ENCODE measurements at places on chromosomes 1 and 21.

DNA sequence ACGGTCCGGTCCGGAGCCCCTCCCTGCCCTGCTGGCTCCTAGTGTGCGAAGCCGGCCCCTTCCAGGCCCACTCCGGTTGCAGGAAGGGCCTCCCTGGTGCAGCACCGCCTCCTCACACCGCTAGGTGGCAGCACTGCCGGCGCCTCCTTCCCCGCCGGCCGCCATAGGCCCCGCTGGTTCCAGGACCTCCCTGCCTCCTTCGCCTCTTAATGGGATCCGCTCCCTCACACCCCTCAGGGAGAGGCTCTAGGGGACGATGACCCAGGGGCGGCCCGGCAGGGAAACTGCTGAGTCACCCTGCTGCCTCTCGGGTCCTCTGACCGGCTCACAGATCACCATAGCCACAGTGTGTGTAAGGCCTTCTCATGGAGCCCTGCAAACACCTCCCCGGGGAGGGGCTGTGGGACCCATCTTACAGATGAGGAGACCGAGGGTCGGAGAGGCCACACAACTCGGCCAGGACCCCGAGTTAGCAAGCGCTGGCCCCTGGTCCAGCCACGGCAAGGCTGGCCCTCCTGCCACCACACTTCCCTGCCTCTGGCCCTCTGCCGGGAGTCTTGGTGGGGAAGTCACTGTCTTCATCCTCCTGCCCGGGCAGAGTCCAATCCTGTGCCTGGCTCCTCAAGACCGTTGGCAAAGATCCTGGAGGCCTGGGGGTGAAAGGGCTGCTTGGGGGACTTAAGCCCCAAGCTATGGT lies 1.6 kb upstream of the AJAP1 start:
- no peak for DNase-seq

DNA sequence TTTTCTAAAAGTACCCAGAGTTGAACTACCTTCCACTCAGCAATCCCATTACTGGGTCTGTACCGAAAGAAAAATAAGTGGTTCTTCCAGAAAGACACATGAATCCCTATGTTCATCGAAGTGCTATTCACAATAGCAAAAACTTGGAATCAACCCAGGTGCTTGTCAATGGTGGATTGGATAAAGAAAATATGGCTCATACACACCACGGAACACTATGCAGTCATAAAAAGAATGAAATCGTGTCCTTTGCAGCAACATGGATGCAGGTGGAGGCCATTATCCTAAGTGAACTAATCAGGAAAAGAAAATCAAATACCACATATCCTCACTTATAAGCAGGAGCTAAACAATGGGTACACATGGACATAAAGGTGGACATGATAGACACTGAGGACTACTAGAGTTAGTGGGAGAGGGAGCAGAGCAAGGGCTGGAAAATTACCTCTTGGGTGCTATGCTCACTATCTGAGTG lies 32.9 kb upstream of the JUN start:
- DNase-seq: no peak

GRCh38 chr1:43890815-43891214 lies 42.8 kb upstream of the ARTN start:
- DNase-seq: no peak

DNA sequence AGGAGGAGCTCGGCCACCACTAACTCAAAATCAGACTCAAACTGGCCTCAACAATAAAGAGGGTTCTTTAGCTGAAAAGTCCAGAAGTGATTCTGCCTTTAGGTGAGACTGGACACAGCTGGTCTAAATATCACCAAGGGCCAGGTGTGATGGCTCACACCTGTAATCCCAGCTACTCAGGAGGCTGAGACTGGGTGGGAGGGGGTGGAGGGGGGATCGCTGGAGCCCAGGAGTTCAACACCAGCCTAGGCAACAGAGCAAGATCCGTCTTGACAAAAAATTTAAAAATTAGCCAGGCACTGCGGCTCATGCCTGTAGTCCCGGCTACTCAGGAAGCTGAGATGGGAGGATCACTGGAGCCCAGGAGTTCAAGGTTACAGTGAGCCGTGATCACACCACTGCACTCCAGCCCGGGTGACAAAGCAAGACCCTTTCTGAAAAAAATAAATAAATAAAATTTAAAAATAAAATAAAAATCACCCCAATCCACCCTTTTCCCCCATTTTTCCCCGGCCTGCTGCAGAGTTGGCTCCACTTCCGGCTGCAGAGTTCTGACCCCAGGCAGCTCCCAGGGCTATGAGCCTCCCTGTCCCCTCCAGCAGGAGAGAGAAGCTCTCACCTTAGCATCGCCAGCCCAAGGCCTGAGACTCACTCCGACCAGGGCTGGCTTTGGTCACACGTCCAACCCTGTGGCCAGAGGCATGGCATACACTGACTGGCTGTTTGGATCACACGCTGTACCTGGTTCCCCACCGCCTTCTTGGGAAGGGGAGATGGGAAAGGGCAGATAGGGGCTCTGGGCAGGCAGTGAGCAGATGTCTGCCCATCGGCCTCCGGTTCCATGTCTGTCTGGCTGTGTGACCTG lies 87.3 kb upstream of the IFFO2 start:
- DNase-seq: no peak

- DNase-seq: no peak
These were observed 17.3 kb downstream of the LAMC1 start for GRCh38 chr1:183040547-183040971.

GRCh38 chr1:58773406-58773840 lies 10.4 kb downstream of the JUN start:
- no peak for DNase-seq

GRCh38 chr1:116420417-116421200 lies 47.6 kb downstream of the ATP1A1 start:
- no peak for DNase-seq

GRCh38 chr1:41777695-41778094 lies 141.0 kb downstream of the HIVEP3 start:
- no peak for DNase-seq

- no peak for DNase-seq
These were observed 138.2 kb downstream of the ZNF326 start for GRCh38 chr1:90133133-90133532.

- no peak for DNase-seq
These were observed 308.8 kb downstream of the KIF26B start for GRCh38 chr1:245463392-245464165.

DNA sequence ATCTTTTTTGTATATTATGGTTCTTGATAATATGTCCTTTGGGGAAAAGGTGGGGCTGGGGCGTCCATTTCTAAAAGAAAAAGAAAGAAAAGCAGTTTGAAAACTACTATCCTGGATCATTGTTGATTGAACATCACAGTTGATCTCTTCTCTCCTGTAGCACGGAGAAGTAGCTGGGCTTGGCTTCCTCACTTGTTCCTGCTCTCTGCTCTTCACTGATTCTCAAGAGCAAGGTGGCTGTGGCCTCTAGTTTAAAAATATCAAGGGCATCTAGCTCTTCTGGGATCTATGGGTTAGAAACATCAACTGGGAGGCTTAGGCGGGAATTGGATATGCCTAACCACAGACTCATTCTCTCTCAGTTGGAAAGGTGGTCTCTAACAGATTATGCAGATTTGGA lies 38.1 kb upstream of the EPHA8 start:
- no peak for DNase-seq

- no peak for DNase-seq
These were observed 11.7 kb upstream of the C2CD2 start for GRCh38 chr21:41965461-41966013.

DNA sequence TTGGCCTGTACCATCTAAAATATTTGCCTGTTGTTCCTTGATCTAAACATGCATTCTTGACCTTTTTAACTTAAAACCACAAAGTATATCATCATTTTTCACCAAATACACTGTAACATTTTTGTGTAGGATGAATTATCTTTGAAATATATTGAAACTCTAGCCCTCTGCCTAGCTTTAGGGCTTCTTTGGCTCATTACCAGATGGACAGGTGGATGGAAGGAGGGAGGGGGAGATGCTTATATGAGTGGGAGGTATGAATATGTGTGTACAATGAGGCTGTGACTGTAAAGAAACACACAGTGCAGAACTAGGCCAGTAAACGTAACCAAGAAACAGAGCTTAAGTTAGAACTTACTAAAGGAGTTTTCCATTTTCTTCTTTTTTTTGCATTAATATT lies 118.5 kb downstream of the ESRRG start:
- no peak for DNase-seq

GRCh38 chr1:10980094-10980577 lies 32.3 kb upstream of the TARDBP start:
- DNase-seq: peak; percentile 74

- DNase-seq: peak; percentile 60
These were observed 18.2 kb upstream of the RC3H1 start for GRCh38 chr1:174040387-174040786.

DNA sequence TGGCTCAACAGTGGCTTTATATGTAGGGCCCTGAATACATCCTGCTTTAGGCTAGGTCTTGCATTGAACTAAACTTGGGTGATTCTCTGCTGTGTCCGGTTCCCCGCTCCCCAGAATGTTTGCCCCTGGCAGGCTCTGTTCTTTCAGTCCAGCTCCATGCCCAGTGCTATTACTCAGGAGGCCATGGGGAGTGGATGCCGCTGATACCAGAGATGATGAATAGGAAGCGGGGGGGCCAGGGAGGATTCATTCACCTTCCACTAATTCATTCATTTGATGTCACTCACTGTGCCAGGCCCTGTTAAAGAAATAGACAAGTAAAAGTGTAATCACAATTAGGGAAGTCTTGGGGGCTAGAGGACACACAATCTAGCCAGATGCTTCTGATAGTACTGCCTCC lies 83.8 kb downstream of the TMEM53 start:
- no peak for DNase-seq

DNA sequence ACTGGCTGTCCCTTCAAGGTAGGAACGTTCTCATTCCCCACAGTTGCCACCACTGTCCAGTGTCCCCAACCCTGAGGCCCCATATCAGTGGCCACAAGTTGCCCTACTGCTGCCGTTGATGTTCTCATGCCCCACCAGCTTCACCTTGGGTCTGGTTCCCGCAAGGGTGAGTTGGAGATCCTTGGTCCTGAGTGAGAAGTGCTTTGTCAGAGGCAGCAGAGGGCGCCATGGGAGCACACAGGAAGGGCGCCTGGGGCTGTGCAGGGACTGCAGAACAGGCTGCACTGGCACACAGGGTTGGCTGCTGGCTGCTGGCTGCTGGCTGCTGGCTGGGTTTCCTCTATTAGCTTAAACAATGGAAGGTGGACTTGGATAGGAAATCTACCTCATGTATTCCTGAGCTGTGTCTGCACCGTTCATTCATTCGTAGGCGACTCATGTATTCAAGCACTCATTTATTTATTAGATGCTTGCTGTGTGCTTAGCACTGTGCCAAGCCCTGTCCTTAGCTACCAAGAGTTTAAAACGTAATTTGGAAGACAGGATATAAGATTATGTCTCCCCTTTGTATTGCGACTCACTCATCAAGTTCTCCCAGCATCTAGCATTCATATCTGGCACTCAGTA lies 2.1 kb upstream of the S100A9 start:
- DNase-seq: peak; percentile 5

- no peak for DNase-seq
These were observed 451.7 kb downstream of the SIPA1L2 start for GRCh38 chr1:232178191-232178590.

DNA sequence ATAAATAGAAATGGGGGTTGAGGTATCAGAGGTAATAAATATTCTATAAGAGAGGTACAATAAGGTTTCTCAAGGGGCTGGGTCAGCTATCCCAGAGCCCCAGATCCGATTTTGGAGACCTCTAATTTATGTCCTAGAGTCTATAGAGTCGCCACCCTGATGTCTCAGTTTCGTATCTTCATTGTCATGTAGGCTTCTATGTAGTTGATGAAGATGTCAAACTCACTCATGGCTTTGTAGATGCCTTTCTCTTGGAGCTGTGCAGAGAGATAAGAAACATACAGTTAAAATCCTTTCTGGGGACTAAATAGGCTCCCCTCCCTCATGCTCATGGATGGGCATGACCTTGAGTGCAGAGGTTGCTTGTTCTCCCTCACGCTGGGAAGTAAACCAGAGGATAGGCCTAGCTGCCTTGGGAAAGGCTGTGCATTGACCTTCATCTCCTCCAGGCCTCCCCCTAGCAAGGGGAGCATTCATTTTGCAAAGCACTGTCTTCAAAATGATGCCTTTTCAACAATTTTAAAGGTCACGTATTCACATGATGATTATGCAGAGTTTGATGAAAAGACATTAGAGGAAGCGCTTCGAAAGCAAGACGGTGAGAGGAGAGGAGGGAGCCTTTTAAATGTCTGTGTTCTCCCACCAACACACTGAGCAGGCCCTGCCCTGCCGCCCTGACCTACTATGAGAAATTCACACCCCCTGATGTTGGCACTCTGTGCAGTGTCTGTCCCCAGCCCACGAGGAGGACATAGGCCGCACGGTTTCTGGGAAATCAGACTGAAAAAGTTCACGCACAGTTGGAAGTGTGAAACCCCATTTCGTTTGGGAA lies 1.9 kb upstream of the IL19 start:
- no peak for DNase-seq

GRCh38 chr1:79903321-79903720 lies 896.8 kb upstream of the ADGRL4 start:
- DNase-seq: no peak

GRCh38 chr21:44551340-44551961 lies at the start of gene KRTAP10-2:
Gene KRTAP10-2 (minus strand): TSS chr21:44551505. CDS start chr21:44551458, 47 bp downstream.
- DNase-seq: no peak

DNA sequence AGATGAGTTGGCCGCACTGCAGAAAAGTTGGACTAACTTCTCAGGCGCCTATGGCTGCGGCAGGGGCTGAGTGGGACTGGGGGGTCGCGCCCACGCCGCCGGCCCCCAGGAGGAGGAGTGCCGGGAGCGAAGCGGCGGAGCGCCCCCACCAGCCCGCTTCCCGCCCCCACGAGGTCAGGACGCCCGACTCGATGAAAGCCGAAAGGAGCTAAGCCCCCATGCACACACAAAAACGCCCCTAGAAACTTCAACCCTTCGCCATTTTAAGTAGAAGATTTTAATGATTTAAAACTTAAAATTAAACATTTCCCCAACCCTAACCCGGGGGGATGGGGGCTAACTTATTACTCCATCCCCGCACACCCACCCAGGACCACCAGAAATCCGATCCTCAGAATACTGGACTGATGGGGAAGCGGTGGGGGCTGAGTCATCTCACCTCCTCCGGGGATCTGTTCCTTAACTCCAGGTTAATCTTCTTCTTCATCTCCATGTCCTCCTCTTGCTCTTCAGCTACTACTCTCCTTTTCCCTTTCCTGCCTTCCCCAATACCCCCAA lies 539 bp downstream of the ANP32E start:
- no peak for DNase-seq

- DNase-seq: no peak
These were observed 148.7 kb downstream of the FCRL5 start for GRCh38 chr1:157403608-157404007.

GRCh38 chr1:224805889-224806288 lies 123.6 kb upstream of the DNAH14 start:
- DNase-seq: no peak

DNA sequence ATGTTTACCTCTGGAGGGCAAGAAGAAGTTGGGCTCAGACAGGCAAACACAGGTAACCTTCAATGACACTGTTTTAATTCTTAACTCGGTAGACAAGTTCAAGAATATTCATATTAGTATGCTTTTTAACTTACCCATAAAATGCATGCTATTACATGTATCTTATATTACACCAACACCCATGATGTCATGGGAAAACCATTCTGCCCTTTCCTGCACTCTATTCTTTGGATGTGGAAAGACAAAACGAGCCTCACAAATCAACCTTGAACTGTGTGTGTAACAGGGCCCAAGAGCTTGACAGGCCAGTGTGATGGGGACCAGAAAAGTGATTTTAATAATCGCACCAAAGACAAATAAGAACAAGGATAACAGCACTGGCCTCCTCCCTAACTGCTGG lies 22.6 kb upstream of the RAP1GAP start:
- no peak for DNase-seq

Measured in AG09309 (cell line).